NCI-H1105 treated with DMSO at 0.1 percent for 48 hours (cell line): ENCODE measurements at places on chromosomes 3 and 15.

GRCh38 chr3:53702776-53703530 is 143.3 kb downstream of the CHDH start:
- DNase-seq = no peak

GRCh38 chr3:16487511-16488175 is 25.9 kb downstream of the RFTN1 start:
- no peak for DNase-seq

DNA sequence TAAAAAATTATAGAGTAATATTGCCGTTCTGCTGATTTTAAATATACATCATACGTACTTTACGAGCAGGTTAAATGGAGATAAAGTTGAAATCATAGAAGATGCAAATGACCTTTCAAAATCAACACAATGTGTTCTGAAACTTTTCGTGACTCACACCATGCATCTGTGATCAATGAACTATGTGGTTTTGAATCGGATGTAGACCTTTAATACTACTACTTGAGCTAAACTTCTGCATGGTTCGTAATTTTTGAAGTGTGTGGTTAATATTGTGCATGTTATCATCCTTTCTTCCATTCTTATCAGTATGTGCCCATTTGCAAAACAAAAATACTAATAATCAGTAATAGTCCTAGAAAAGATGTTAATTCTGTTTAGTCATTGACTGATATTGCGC is 58.9 kb downstream of the GASK1A start:
- no peak for DNase-seq

DNA sequence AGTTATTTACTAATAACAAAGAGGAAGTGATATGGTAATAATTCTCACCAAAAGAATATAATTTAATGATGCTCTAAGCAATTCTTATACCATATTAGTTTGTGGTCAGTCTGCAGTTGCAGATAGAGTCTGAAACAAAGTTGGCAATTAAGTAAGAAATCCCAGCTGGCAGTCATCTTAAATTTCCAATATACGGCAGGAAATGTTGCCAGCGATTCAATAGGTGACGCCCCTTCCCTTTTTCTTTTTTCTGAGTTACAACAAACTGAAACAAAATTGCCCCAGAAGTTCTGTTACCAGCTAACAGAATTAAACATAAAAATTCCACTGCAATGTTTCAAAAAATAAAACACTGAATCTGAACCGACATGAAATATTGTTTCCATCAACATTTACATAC is 26.7 kb downstream of the LRRFIP2 start:
- no peak for DNase-seq

GRCh38 chr15:74170875-74171578 is 2.5 kb upstream of the ISLR start:
- DNase-seq = no peak

DNA sequence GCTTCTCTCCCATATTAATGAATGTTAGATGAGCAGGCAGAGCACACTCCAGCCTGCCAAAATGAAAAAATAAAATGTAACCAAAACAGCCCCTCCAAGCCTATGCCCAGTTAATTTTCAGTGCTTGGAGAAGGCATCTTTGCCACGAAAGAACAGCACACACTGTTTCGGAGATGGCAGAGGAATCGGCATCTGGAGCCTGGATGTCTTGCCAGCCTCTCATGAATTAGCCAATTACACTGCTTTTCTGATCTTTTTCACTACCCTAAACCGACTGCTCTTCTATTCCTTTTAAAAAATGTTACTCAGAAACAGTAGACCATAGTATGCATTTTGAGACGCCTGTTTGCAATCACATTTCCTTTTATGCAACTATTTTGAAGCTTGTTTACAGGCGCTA is 249.6 kb downstream of the TLE3 start:
- DNase-seq = no peak

- no peak for DNase-seq
Observed at GRCh38 chr3:17444865-17445264, 297.6 kb downstream of the TBC1D5 start.

GRCh38 chr3:119401503-119402440 is 61.6 kb downstream of the TMEM39A start:
- no peak for DNase-seq
